H9 (cell line): ENCODE measurements at places on chromosomes 4 and X. TPM values are rescaled to one million over a fixed set of nuclear protein-coding genes. Genes with fewer than 3 reads are reported as not detected.

DNA sequence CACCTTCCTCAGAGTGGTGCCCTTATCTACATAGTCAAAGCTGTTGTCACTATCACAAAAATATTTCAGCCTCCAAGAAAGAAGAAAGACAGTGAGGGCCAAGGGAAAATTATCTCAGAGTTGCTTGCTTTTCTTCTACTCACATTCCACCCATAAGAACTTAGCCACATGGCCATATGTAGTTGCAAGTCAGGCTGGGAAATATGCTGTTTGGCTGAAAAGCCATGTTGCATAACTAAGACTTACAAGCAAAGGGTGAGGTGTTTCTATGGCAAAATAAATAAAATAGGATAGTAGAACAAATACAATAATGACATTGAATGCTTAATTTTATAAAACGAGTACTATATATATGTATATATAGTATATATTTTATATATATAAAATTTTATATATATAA is 365.9 kb upstream of the PABPC4L start:
- peaks cover 14% of the 10 kb centered on the region for H3K36me3 ChIP-seq
- no peak overlapping the region for H3K4me3 ChIP-seq
- no peak overlapping the region for H3K27ac ChIP-seq
- H3K4me1 ChIP-seq, result no peaks in the 10 kb centered on the region

- no peak overlapping the region for H3K27ac ChIP-seq
- DNase-seq, result no peak
- H3K36me3 ChIP-seq, result peaks cover 42% of the 10 kb centered on the region
- H3K27me3 ChIP-seq, result no peaks in the 10 kb centered on the region
- peaks cover 9% of the 10 kb centered on the region for H3K4me1 ChIP-seq
Measured at GRCh38 chr4:78310007-78310739, 241.4 kb upstream of the ANXA3 start.

IQSEC2 gene
- total RNA-seq, result 7.0 and 8.4 TPM in 2 replicates

DNA sequence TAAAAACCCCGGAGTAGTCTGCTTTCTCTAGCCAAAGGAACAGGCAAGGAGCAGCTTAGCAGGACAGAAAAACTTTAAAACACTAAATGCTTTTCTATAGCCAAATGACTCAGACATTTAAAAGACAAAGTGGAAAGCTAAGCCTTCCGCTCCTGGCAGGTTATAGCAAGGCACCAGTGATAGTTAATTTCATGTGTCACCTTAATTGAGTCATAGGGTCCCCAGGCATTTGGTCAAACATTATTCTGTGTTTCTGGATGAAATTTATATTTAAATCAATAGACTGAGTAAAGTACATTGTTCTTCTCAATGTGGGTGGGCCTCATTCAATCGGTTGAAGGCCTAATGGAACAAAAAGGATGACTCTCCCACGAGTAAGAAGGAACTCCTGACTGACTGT is 885.7 kb upstream of the ADGRL3 start:
- H3K27ac ChIP-seq, result no peak overlapping the region
- no peak overlapping the region for H3K4me3 ChIP-seq
- no peaks in the 10 kb centered on the region for H3K4me1 ChIP-seq
- DNase-seq, result peak; percentile 22
- H3K27me3 ChIP-seq, result no peaks in the 10 kb centered on the region

DNA sequence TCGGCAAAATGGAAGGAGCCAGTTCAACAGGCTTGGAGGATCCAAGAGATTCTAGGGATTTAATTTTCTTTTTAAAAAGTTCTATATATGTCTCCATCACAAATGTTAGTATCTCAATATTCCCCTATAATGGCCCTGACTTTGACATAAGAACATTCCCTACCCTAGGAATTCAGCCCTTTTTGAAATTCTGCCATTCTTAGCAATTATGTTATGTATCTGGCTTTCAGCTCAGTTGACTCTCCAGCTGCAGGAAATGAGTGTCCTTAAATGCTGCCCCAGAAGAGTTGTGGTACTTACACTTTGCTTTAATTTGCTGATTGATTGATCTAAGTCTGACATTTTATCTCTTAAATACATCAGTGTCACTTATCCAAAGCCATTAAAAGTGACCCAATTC is 1454.3 kb downstream of the FSTL5 start:
- H3K36me3 ChIP-seq, result no peaks in the 10 kb centered on the region
- H3K27ac ChIP-seq, result no peak overlapping the region
- H3K4me1 ChIP-seq, result no peaks in the 10 kb centered on the region
- DNase-seq, result no peak
- no peak overlapping the region for H3K4me3 ChIP-seq

GRCh38 chr4:101295691-101296090 is 51.6 kb downstream of the PPP3CA start:
- H3K4me1 ChIP-seq, result peaks cover 5% of the 10 kb centered on the region; the same call in 1 of the 2 replicates
- H3K4me3 ChIP-seq, result no peak overlapping the region
- H3K27me3 ChIP-seq, result no peaks in the 10 kb centered on the region

- no peak for DNase-seq
- H3K4me3 ChIP-seq, result no peak overlapping the region
- H3K27ac ChIP-seq, result no peak overlapping the region
- H3K27me3 ChIP-seq, result no peaks in the 10 kb centered on the region
- peaks cover 2% of the 10 kb centered on the region; the same call in 1 of the 2 replicates for H3K4me1 ChIP-seq
Measured at GRCh38 chr4:79576429-79576753, 168.4 kb upstream of the GK2 start.

DNA sequence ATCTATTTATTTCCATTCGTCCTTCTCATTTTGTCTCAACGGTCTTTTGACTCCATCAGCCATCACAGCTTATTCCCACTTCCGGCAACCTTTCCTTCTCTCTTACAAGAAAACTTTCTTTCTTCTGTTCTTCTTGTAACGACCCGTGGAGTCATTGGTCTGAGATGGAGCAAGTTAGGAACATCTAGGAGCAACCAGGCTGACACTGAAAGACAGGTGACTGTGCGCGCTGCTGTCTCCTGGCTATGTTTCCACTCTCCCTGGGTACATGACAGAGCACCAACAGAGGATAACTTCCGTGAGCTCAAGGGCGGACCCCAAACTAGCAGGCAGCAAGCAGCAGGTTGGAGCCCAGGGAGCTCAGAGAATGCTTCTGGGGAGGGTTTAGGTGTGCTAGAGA is 2.5 kb downstream of the FGF5 start:
- H3K36me3 ChIP-seq, result no peaks in the 10 kb centered on the region
- DNase-seq, result no peak
- peaks cover 59% of the 10 kb centered on the region for H3K27me3 ChIP-seq
- H3K4me3 ChIP-seq, result peak overlapping the region; percentile 72; the same call in 1 of the 3 replicates

DNA sequence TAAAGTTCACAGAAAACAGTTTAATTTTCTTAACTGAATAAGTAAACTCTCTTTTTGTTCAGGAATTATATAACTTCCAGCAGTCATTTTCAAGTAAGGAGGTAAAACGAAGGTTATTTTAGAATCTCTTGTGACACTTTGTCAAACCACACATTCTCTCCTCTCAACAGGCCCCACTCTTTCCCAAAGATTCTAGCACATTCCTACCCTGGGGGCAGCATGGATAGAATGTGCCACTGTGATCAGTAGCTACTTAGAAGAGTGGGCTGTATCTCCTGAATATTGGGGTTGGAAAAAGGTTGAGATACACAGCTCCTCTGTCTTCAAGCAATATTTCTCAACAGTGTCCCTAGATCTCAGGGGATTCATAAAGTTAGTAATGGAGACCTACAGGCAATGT is 157.6 kb downstream of the EMCN start:
- peaks cover 3% of the 10 kb centered on the region for H3K36me3 ChIP-seq
- DNase-seq, result no peak
- no peaks in the 10 kb centered on the region for H3K4me1 ChIP-seq
- no peak overlapping the region for H3K27ac ChIP-seq

PHOX2B gene
- total RNA-seq, result not detected in 2 replicates

- H3K27ac ChIP-seq, result no peak overlapping the region
- no peaks in the 10 kb centered on the region for H3K27me3 ChIP-seq
- H3K36me3 ChIP-seq, result peaks cover 31% of the 10 kb centered on the region
- H3K4me1 ChIP-seq, result no peaks in the 10 kb centered on the region
- DNase-seq, result no peak
Measured at GRCh38 chr4:40826821-40827220, 77.1 kb downstream of the NSUN7 start.

CT45A6 gene
- not detected in 2 replicates for total RNA-seq

DNA sequence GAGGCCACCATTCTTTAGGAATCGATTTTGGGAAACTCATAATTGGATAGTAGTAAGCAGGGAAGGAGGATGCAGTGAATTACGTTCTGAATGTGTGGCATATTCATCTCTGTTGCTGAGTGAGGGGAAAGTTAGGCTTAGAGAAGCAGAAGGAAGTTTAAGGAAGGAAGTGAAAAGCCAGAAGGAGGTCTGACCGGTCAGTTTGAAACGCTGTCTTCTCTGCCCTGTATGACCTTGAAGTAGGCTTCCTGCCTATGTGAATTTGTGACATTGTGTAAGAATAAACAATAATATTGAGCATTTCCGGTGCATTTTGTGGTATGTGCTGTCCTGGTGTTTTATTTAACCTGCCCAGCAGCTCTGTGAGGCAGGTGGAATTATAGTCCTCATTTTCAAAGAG is 67.3 kb downstream of the PDLIM5 start:
- H3K4me3 ChIP-seq, result no peak overlapping the region
- H3K36me3 ChIP-seq, result no peaks in the 10 kb centered on the region
- H3K27me3 ChIP-seq, result no peaks in the 10 kb centered on the region
- no peak for DNase-seq
- H3K27ac ChIP-seq, result no peak overlapping the region
- H3K4me1 ChIP-seq, result peaks cover 3% of the 10 kb centered on the region; the same call in 1 of the 2 replicates

PLXNB3 gene
- 1.8 and 1.9 TPM in 2 replicates for total RNA-seq

SLC10A4 gene
- 1.6 and 1.7 TPM in 2 replicates for total RNA-seq

- peaks cover 34% of the 10 kb centered on the region for H3K36me3 ChIP-seq
- peaks cover 2% of the 10 kb centered on the region; the same call in 1 of the 2 replicates for H3K4me1 ChIP-seq
- no peaks in the 10 kb centered on the region for H3K27me3 ChIP-seq
- no peak overlapping the region for H3K4me3 ChIP-seq
Measured at GRCh38 chr4:24589448-24589847, 5.1 kb upstream of the DHX15 start.

DNA sequence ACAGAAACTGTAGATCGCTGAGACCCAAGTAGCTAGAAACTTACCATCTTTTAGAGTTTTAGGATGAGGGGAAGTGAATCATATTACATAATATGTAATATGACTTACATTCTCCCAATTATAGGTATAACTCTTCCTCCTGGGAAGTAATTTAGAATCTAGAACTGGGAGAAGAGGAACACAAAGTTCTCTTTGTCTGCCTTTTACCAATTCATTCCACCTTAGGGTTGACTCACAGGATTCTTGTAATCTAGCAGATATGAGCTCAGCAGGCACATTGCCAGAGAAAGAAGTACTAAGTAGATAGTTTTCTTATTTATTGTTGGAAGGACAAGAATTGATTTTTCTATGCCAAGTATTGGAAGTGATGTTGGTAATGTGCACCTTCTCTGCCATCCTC is 58.0 kb upstream of the CCSER1 start:
- no peaks in the 10 kb centered on the region for H3K27me3 ChIP-seq
- H3K27ac ChIP-seq, result no peak overlapping the region
- H3K4me1 ChIP-seq, result no peaks in the 10 kb centered on the region

DNA sequence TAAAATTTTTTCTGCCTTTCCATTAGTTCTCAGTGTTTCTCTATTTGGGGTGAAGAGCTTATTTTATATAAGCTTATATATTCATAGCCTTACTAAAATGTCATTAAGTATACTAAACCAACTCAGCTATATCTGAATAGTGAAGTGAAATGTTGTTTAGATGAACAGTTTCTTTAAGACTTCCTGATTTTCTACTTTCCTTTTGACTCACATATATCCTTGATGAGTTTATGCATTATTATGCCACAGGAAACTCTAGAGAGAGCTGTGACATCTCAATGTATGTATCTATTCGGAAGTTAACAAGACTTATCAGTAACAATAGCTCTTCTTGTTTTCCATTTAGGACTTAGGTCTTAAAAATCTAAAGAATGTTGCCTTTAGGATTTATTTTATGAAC is 1491.8 kb upstream of the IGFBP7 start:
- peaks cover 30% of the 10 kb centered on the region for H3K36me3 ChIP-seq
- no peak for DNase-seq
- H3K27ac ChIP-seq, result no peak overlapping the region
- no peak overlapping the region for H3K4me3 ChIP-seq
- no peaks in the 10 kb centered on the region; the same call in 1 of the 2 replicates for H3K4me1 ChIP-seq
- no peaks in the 10 kb centered on the region; the same call in 1 of the 2 replicates for H3K27me3 ChIP-seq

- H3K27ac ChIP-seq, result no peak overlapping the region
- DNase-seq, result no peak
- H3K36me3 ChIP-seq, result no peaks in the 10 kb centered on the region
- no peak overlapping the region for H3K4me3 ChIP-seq
Measured at GRCh38 chr4:101103381-101104142, 243.8 kb downstream of the PPP3CA start.

- no peaks in the 10 kb centered on the region for H3K36me3 ChIP-seq
- H3K4me3 ChIP-seq, result no peak overlapping the region
- no peaks in the 10 kb centered on the region for H3K4me1 ChIP-seq
- no peak overlapping the region for H3K27ac ChIP-seq
- H3K27me3 ChIP-seq, result no peaks in the 10 kb centered on the region
- no peak for DNase-seq
Measured at GRCh38 chrX:123291623-123292022, 107.5 kb downstream of the GRIA3 start.
